ENCODE measurements at places on chromosomes 3 and 15.
A peak's percentile ranks its signal among the peaks of the same experiment; 100 is the strongest.

- DNase-seq = no peak
Measured at GRCh38 chr3:36926292-36926897, 18.5 kb downstream of the TRANK1 start.

DNA sequence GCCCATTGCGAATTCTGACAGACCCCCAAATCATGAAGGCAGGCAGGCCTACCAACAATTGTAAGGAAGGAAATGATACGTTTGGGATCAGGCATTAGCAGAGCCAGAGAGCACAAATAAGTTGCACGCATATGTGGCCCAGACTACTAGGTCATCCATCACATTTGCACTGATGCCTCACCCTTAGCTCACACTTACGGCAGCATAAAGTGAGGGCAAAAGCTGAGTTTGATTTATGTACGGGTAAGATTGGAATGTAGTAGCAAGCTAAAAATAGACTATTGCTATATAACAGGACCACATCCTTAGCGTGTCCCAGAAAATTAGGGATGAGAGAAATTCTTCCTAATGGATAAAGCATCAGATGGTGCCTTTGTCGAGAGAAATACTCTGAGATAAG lies 58.6 kb downstream of the QTRT2 start:
- DNase-seq = no peak

DNA sequence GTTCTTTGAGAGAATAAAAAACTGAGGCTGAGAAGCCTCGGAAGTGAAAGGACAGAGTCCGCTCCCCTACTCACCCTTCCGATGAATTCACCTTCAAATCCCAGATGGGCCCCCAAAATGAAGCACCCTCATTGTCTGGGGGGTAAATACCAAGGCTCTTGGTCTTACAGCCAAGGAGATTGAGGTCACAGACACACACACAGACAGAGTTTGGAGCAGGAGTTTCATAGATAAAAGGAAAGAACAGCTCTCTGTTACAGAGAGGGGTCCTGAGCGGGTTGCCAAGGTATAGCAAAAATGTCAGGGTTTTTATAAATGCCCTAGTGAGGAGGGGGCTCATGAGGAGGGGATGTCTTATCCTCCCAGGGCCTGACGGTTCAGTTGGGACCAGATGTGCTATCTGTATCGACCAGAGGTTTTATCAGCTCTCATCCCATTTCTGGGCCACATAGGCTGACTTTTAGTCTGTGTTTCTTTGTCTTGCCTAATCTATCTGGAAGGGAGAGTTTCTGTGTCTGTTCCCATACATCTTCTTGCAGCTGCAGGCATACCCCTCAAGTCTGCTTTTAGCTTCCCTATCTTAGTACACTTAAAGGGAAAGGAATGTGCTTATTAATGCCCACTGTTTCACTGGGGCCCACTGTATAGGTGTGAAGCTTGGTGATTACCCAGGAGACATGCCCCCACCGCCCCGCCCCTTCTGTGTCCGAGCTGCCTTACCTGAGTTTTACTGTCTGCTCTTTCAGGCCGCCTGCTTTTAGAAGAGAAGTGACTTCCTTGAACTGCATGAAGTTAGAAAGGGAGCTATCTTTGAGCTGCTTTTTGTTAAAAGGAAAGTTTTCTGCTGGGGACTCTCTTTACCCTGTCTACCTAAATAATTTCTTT lies 66.8 kb upstream of the ATP11B start:
- no peak for DNase-seq

GRCh38 chr3:157508461-157508860 lies 5.2 kb upstream of the VEPH1 start:
- DNase-seq = no peak

DNA sequence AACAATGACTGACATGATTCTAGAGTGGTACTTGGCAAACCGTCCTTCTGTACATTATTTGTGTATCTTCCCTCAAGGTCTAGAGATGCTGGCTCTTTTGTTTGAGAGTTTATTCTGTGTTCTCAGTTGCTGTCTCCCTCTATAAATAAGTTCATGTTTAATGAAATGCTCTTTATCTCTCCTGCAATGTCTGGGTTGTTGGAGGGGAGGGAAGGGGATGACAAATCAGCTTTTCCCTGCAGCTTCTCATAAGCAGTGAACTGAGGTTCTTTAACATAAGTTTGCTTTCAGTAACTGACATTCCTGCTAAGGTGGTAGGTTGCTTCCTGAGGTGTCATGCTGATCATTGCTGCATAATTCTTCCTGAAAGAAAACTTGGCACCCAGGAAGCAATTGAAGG lies 21.8 kb downstream of the ITPR1 start:
- DNase-seq = no peak

GRCh38 chr3:140206196-140207040 lies 271.4 kb downstream of the CLSTN2 start:
- DNase-seq = no peak

- DNase-seq = no peak
Measured at GRCh38 chr3:110957247-110958025, 114.2 kb upstream of the NECTIN3 start.

GRCh38 chr3:14331251-14331650 lies 71.2 kb upstream of the SLC6A6 start:
- DNase-seq = no peak

- no peak for DNase-seq
Measured at GRCh38 chr3:123013876-123014275, 13.7 kb downstream of the SEMA5B start.

DNA sequence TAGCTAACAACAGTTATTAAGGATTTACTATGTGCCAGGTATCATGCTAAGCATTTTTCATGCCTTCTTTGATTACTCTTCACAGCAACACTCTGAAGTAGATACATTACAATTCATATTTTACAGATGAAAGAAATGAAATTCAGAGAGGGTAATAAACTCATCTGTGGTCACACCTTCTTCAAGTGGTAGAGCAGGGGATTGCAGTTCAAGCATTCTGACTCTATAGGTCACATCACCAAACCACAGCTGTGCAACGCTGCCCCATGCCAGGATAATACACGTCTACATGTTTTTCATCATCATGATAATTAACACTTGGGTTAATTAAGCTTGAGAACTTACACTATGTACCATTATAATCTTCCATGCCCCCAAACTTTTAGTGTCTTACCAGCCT lies 98.5 kb downstream of the LRRC3B start:
- DNase-seq = no peak

DNA sequence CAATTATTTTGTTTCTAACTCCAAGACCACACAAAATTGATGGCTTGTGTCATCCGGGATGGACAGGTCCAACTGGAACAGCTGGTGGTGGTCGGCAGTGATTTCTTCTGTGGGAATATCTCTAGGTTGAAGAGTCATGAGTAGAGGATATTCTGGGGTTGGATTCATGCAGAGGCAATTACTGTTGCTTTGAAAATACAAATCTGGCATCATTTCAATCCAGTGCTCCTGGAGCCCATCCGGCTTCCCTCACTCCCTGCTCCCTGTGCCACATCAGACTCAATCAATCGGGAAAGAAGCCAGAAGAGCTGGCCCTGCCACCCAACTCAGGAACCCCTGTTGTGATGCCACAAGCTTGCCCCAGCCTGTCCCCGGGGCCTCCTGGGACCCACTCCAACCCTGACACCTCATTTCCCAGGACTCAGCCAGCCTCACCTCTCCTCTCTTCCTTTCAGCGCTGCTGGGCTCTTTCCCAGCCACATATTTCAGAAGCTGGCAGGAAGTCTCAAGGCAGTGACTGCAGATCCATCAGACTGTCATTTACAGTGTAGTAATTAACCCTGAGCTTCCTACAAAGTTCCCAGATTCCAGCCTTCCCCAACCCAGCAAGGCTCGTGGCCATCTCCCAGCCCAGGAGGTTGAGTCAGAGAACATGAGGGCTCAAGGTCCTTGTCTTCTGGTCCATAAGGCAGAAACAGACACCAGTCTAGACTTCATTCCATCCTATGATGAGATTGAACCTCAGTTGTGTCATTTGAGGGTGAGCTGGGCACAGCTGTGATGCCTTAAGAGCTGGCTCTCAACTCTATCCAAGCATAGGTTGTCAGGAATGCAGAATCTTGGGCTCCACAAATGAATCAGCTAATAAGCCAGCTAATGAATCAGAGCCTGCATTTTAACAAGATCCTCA lies 114.0 kb downstream of the FAM174B start:
- DNase-seq = peak; percentile 24

DNA sequence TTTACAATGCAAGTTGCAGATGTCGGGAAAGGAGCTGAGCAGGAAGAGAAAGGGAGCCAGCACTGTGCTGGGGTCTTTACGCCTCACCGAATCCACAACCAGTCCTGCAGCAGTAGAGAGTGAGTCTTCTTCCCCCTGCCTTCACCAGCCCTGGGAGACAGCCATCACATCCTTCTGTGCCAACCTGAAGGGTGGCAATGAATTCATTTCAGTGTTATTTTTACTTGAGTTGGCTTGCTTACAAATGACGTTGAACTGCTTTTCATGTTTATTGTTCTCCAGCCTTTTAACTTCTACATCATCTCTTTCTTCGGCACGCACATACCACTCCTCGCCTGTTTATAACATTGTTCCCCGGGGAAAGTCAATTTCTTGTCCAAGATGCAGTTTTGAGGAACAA lies 77.1 kb downstream of the TRIM42 start:
- no peak for DNase-seq

DNA sequence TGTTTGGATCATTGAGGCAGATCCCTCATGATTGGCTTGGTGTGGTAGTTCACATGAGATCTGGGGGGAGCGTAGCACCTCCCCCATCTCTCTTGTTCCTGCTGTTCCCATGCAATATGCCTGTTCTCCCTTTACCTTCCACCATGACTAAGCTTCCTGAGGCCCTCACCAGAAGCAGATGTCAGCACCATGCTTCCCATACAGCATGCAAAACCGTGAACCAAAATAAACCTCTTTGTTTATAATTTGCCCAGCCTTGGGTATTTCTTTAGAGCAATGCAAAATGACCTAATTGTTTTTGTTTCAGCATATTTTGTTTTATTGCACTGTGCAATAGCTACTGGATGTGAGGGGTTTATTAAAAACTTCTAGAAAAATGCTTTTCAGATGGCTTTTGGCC lies 56.6 kb upstream of the CHST2 start:
- DNase-seq = no peak

DNA sequence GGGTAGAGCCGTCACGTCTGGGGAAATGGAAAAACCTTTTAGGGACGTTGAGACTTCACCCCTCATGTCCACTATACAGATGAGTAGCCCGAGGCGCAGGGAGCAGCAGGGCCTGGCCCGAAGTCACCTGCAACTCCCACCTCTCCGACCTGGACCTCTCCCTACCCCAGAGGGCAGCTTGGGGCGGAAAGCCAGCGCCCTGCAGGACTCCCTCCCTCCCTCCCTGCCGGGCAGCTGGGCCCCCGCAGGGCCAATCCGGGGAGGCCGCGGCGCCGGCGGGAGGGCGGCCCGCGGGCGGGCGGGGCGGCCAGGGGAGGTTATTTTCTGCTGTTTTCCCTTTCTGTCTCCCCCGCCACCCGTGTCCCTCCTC lies 2.0 kb downstream of the WNT7A start:
- no peak for DNase-seq

GRCh38 chr3:176867681-176868663 lies 329.3 kb downstream of the TBL1XR1 start:
- DNase-seq = no peak

- DNase-seq = no peak
Measured at GRCh38 chr15:92383519-92384324, 10.0 kb upstream of the ST8SIA2 start.

DNA sequence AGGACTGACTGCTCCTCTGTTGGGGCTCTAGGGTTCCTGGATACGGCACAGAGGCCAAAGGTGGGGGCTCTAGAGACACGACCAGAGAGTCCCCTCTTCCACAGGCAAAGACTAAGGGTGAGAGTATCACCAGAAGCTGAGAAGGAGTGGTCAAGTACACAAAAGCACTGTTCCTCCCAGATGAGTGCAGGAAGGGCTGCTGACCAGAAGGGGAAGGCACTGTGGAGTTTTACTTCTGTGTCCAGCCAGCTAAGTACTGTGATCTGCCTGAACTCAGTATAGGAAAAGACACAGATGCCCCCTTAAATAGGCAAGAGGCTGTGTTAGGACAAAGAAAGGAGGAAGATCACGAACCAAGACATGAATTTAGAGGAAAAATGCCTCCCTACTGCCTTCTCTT lies 11.7 kb downstream of the MRPS11 start:
- DNase-seq = no peak

DNA sequence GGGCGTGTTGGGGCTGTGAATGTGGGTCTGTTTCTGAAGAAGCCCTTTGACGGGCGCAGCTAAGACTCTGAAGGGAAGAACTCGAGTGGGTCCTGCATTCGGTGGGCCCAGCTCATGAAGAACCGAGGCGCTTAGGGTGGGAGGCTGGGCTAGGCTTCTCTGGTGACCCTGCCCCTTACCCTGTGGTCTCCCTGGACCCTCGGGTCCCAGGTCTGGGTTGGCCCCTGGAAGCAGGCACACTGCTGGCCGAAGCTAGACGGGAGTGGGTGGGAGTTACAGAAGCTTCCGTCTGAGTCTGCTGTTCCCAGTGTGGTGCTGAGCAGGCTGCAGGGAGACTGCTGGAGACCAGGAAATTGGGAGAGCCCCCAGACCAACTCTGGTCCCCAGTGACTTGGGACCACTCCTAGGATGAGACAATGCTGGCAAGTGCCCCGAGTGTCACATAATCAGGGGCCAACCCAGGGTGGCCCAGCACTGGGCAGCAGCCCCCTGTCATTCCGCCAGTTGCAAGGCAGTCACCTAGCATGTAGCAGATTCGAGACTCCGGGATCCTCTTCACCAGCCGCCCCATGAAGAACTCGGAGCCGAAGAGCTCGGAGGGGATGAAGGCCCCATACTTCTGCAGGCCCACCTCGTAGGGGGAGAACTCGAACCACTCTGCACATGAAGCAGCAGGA lies 16.7 kb upstream of the EHD4 start:
- DNase-seq = no peak

DNA sequence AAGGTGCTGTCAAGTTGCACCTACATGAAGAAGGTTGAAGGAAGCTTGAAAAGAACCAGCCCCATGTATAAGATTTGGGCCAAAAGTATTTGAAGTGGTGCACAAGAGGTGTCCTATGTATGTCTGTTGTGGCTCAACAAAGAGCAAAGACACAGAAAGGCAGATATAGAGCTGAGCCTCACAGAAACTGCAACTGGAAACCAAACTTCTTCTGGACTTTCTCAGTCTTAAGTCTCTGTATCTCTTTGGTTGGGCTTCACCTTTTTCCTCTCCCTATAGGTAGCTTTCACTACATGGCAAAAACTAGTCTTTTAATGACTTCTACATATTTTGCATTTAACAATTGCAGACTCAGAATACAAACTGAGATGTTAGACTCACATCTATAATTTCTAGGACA lies 8.8 kb upstream of the CMC1 start:
- no peak for DNase-seq

All from left ventricle myocardium inferior (tissue), 1 donor.